ENCODE measurements at places on chromosomes 5 and 9.

GRCh38 chr9:92608909-92609445 is 61.0 kb downstream of the IPPK start:
- peak; percentile 54 for DNase-seq

DNA sequence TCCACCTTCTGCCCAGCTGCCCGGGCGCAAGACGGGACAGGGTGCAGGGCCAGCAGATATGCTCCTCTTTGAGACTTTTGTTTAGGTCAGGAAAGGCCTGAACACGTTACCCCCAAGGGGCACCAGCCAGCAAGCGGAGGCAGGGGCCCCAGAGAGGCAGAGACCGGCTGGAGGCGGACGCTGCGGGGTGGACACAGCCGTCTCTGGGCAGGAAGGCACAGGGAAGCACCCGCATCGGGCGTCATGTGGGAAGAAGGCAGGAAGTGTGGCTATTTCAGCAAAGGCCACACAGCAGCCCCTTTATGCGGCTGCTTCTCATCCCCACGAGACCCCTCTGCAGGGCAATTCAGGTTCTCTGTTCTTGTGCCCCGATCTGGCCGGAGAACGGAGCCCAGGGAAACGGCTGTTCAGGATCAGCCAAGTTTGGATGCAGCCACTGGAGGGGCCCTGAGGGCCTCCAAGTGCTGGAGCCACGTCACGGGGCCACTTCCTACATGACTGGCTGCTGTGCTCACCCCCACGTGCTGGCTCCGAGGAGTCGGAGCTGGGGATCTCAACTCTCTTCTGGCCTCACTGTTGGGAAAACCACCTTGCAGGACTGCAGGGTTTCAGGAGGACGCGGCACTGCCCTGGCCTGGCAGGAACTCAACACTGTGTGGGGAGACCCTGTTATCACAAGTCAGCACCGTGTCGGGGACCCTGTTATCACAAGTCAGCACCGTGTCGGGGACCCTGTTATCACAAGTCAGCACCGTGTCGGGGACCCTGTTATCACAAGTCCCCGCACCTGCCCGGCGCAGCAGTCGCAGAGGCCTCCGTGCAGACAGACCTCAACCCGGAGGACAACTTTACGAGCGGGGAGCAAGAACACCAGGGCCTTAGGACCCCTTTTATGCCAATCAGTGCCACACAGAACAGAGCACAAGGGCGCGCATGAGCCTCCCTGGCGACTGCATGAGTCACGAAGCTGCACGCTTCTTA is 44.4 kb downstream of the SLC12A7 start:
- DNase-seq, result no peak

GRCh38 chr5:6111131-6111530 is 267.2 kb downstream of the MED10 start:
- no peak for DNase-seq

DNA sequence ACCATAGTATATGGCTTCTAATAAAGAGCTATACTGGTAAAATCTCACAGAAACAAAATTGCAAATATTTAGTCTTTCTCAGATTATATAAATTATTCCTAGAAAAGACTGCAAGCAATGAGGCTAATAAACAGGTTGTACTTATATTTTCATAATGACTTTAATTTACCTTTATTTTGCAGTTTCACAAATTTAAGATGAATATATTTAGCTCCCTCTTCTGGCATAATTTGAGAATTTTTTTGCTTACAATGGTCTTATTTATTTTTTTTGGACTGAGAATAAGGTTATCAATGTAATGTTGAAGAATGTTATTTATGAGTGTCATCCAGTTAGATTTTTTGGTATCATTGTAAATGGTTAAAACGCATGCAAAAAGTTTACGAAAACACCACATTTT is 56.7 kb downstream of the PIK3R1 start:
- DNase-seq, result no peak

- DNase-seq, result no peak
Measured at GRCh38 chr5:32880796-32881195, 169.7 kb downstream of the NPR3 start.

- DNase-seq, result no peak
Measured at GRCh38 chr9:136804509-136805206, 3.1 kb upstream of the RABL6 start.

GRCh38 chr5:54996466-54996865 is 11.1 kb upstream of the ESM1 start:
- DNase-seq, result no peak

DNA sequence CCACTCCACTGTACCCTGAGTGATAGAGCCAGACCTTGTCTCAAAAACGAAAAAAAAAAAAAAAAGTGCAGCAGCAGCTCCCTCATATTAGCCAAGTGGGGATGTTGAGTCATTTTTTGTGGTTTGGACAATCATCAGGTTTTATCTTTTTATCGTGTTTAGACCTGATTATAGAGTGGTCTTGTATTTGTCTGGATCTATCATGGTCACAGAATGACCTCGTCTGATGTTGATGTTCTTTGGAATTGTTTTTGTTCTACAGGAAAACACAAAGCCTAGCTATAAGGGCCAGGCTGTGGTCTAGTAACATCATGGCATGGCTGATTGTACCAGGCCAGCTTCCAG is 1.6 kb upstream of the FBXW11 start:
- no peak for DNase-seq

GRCh38 chr5:77218263-77218662 is 7.8 kb downstream of the PDE8B start:
- no peak for DNase-seq

DNA sequence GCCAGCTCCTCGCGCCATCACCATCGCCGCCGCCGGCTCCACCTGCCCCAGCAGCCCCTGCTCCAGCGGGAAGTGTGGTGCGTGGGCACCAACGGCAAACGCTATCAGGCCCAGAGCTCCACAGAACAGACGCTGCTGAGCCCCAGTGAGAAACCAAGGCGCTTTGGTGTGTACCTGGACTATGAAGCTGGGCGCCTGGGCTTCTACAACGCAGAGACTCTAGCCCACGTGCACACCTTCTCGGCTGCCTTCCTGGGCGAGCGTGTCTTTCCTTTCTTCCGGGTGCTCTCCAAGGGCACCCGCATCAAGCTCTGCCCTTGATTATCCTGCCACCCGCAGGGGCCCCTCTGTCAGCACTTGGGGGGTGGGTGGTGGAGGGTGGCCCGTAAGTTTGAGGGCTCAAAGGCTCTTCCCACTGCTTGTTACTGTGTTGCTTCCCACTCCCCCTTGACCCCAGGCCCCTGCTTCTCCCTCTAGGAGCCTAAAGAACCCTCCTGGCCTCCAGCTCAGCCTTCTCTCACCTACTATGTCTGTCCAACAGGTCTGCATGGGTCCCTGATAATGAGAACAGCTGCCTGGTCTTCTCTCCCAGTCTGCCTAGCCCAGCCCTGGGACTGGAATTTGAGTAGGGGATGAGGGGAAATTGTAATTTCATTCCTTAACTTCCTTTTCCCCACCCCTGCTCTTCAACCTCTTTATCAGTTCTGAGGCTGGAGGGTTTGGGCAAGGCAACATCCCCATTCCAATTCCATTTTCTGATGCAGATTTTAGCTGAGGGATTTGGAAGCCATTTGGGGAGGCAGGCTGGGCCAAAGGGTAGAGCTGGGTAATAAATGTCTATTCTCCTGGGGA is 9.0 kb downstream of the RACK1 start:
- DNase-seq, result no peak

DNA sequence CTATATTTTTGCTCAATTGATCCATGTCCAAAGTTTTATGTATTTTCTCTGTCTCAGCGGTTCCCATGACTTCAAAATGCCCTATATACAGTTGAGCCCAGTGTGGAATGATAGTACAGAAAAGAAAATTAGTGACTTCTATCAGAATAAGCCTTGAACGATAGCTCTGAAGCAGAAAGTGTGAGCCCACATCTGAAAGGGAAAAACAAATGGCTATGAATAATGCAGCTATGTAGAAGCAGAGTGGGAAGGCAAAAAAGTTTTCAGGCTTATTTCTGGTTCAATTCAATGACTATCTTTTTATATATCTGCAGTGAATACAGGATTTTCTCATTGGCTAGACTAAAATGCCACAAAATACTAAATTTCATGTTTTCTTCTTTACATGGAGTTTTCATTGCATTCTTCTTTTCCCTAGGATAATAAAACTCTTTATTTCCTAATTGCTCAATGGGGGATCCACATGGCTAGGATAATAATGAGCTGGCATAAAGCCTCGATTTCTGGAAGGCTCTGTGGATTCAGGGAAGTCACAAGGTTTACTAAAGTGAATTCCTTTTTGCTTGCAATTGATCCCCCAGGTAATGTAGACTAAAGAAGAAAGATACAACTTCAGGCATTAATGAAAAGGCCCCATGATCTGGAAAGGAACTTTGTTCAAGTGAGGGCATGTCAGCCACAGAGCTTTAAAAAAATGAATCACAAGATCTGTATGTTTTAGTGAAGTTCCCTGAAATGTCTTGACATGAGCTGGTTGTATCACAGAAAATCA is 377.0 kb upstream of the RIOK2 start:
- DNase-seq, result no peak

- DNase-seq, result no peak
Measured at GRCh38 chr5:676699-677076, 16.5 kb downstream of the TPPP start.

- DNase-seq, result no peak
Measured at GRCh38 chr5:52842111-52842510, 54.4 kb downstream of the ITGA1 start.

DNA sequence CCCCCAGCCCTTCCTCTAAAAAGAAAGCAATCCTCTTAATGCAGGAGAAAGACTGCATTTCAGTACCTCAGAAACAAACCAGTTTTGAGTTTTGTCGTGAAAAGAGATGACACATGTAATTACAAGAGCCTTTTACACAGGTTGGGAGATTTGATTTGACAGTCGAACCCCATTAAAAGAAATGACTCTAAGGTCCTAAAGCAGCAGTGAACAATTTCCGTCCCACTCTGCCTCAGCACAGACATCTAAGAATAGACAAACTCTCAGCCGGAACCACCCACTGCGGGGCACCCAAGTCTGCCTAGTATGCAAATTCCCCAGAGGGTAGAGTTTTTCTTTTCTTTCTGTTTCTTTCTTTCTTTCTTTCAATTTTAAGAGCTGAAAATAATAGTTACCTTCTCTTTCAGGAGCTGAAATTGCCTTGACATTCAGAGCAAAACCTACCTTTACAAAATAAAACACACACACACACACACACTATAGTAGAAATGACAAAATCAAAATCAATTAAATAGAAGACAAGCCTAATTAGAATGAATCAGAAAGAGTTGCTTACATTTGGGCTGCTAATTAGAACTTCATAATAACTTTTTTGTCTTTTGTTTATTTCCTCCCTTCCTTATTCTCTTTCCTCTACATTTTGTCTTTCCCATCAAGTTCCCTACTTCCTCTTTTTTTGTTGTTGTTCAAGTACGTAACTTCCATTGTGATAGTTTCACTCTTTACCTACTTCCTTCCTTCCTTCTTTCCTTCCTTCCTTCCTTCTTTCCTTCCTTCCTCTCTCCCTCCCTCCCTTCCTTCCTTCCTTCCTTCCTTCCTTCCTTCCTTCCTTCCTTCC is 65.1 kb downstream of the BASP1 start:
- no peak for DNase-seq

DNA sequence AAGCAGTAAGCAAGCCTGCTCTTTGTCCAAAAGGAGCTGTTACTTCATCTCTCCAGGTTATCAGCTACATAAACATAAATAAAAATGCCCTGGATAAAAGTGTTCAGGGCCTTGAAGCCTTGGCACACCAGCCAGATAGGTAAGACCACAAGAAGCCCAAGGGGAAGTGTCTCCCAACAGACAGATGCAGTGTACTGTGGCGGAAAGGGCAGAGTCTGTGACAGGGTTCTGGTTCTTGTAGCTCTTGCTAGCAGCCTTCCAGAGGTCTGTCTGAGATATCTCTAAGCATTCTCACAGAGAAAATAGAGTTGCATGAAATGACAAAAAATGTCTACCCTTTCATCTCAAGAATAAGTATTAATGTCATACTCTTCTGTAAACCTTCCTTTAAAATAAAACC is 30.1 kb downstream of the ISOC1 start:
- no peak for DNase-seq

DNA sequence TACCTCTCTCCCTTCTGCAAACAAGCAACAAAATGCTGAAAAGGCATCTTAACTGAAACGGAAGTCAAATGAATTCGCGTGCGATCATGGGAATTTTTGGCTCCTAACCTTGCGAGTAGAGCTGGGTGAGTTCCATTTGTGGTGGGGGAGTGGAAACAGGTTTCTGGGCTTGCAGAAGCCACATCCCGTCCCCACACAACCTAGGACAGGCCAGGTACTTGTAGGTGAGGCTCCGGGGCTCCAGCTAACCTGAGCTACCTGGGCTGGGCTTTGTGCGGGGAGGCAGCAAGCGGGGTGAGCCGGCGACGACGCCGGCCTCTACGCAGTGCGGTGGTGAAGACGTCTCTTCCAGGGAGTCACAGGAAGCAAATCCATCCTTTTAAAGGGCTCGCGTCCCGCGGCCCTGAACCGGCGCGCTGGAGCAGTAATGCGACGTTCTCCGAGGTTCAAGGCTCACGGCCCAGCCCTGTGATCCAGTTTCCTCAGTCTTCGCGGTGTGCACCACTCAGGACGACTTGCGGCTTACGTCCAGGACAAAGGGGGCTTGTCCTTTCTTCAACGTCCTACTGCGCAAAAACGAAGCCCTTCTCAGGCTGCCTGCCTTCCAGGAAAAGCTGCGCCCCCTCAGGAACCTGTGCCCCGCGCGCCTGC is 567 bp upstream of the SPIN1 start:
- DNase-seq, result peak; percentile 43

DNA sequence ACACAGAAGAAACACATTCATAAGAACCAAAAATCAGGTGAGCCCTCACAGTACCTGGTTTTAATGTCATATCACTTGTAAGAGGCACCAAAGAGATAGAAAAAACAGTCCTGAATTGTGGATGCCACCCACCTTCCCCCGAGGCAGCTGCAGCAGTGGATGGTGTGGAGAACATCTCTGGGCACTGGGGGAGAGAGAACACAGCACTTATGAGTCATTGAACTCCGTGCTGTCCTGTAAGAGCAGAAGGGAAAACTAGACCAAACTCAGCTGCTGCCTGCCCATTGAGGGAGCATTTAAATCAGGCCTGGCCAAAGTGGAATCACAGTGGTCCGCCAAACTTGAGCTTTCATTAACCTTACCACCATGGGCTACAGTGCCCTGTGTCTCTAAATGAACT is 296.2 kb downstream of the SPATA31D1 start:
- DNase-seq, result no peak

DNA sequence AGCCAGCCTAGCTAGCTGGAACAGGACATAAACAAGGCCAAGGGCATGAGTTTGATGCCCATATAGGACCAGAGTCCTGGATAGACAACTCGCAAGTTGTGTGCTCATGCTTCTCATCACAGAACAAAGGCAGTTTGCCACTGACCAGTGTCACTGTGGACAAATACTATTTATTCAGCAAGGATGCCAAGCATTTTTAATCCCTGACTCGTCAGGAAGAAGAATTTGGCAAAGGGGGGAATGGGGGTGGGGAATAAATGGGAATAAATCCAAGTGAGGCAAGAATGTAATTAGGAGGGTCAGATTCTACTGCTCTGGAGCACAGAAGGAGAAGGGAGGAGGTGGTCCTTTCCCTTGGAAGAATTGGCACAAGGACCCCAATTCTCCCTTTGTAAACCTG is 46.8 kb upstream of the ANKRD55 start:
- no peak for DNase-seq

All from NCI-H187 (cell line).